ENCODE measurements at places on chromosomes 5 and 9.
A peak's percentile ranks its signal among the peaks of the same experiment; 100 is the strongest.

DNA sequence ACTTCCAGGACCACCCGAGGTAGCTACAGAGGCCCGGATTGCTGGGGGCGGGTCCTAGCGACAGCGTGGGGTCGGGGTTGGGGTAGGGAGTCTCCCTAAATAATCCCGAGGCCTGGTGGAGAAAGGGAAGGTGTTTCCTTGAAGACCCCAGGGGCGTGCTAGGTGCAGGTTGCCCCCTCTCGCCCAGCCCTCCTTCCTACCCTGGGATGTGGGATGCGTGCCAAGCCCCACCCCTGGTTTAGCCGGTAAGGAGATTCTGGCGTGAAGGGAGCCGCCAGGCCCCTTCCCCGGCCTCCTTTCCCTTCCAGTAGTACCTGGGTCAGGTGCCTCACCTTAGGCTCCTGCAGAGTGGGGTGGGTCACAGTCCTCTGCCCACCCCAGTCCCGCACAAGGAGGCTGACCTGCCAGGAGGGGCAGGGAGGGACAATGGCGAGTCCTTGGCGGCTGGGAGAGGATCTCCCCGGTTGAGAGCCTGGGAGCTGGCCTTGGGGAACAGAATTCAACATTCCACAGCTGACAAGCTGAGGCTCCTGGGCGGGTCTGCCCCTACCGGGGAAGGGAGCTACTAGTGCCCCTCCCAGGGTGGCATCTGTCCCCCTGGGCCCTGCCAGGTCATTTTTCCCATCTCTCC is 674 bp downstream of the TSPAN17 start:
- DNase-seq = no peak

- no peak for DNase-seq
Observed at GRCh38 chr5:155116456-155117251, 103.1 kb downstream of the KIF4B start.

- no peak for DNase-seq
Observed at GRCh38 chr5:98768160-98768959, 5.1 kb upstream of the RGMB start.

DNA sequence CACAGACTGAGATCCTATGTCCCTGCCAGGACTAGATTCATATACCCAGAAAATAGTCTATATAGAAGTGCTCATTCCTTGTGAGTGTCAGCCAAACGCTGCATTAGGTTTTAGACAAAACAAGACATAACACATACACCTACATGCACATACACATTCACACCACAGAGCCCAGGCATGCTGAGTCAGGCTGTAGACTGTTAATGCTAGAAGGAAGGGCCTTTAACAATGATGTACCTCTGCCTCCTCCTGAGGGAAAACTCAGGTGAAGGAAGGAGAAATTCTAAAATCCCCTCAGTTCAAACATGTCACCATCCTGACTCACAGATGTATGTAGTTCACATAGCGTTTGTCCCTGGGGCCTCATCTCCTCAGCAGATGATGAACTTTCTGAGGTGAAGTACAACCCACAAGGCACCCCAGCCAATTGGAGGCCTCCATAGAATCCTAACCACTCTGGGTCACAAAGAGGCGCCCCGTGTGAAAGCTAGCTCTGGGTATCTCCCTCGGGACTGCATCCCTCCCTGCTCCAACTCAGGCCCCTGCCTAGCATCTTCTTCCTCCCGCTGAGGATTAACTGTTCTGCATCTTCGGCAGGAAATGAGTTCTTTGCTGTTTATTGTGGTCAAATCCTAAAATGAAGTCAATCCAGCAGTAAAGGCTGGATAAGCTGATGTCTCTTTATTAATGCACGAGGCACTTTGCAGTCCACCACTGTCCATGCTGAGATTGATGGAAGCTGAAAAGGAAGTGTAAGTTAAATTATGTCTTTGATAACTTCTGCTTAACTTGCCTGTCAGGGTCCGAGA is 40.8 kb upstream of the FSTL4 start:
- DNase-seq = no peak

DNA sequence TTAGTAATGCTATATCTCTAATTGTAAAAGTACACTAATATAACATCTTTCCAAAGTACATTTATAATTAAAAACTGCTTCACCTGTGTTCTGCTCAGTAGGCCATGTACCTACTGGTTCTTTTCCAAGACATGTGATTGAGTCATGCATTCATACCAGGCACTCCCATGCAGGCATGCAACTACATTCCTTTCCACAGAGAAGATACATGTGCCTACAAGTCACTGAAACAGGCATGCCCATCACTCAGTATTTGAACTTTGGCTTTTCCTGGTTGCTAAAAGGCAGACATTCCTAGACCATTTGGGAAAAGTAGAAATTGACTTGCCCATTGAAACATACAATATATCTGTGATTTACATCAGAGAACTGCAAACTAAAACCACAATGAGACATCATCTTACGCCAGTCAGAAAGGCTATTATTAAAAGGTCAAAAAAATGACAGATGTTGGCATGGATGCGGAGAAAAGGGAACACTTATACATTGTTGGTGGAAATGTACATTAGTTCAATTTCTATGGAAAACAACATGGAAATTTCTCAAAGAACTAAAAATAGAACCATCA is 148.3 kb upstream of the MOCS2 start:
- no peak for DNase-seq

- DNase-seq = no peak
Observed at GRCh38 chr5:97046270-97046982, 96.0 kb downstream of the LIX1 start.

DNA sequence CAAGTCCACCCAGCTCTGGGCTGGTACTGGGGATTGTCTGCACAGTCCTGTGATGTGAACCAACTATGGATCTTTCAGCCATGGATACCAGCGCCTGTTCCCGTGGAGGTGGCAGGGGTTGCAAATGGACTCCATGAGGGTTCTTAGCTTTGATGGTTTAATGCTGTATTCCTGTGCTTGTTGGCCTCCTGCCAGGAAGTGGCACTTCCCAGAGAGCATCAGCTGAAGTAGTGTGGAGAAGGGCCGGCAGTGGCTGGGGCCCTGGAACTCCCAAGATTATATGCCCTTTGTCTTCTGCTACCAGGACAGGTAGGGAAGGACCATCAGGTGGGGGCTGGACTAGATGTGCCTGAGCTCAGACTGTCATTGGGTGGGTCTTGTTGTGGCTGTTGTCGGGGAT is 1104.8 kb upstream of the COX7C start:
- DNase-seq = no peak

- no peak for DNase-seq
Observed at GRCh38 chr9:68998812-68999211, 15.1 kb downstream of the PRKACG start.

DNA sequence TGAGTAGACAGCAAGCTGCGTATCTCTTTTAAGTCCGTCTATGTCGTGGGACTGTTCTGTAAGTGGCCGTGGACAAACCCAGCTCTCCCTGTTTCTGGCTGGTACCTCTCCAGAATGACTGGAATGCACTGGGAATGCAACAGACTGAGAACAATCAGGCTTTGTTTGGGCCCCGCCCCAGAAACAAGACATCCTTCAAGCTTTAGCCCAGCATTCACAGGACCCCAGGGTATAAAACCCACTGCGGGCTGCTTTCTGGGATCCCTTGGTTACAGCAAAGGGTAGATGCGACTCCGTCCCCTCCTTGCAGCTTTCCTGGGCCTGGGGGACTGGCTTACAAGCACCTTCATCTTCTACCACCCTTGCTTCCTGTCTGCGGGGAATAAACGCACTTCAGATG is 45.6 kb upstream of the SPTLC1 start:
- no peak for DNase-seq

GRCh38 chr9:98190757-98191105 is 1.7 kb downstream of the CORO2A start:
- DNase-seq = no peak

DNA sequence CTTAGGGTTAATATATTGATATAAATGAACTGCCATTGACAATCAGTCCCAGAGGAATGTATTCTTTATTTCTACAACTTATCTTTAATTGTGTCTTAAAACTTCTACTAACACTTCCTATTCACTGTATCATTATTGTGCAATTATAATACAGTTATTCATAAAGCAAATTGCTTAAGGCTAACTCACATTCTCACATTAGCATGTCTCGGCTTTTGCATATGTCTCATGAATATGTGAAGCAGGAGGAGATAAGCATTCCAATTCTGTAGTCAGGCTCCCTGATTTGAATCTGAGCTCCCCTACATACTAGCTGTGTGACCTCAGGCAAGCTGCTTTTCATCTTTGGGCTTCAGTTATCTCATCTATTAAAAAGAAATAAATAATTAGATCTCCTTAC is 45.4 kb downstream of the PLGRKT start:
- DNase-seq = peak; percentile 64

DNA sequence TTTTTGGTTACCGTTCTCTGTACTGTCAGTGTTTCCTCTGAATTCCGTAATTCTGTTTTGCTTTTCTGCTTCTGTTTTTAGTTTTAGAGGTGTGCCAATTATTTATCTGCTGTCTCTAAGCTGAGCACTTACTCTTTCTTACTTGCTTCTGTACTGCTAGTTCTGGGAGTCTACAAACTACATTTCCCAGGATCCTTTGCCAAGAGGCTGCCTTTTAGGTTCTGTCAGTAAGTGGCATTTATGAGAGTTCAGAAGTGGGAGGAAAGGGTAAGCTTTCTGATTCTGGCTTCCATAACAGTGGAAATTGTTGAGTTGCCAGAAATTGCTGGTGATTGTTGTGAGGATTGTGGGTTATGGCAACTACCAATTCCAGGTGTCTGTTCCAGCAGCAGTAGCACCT is 102.4 kb downstream of the OSTF1 start:
- no peak for DNase-seq

GRCh38 chr5:17238521-17239041 is 21.1 kb downstream of the BASP1 start:
- DNase-seq = no peak

- peak; percentile 4 for DNase-seq
Observed at GRCh38 chr5:31193591-31194467, at the start of gene CDH6. Gene CDH6 (plus strand): TSS chr5:31193686. CDS start chr5:31267474, 73,788 bp downstream.

DNA sequence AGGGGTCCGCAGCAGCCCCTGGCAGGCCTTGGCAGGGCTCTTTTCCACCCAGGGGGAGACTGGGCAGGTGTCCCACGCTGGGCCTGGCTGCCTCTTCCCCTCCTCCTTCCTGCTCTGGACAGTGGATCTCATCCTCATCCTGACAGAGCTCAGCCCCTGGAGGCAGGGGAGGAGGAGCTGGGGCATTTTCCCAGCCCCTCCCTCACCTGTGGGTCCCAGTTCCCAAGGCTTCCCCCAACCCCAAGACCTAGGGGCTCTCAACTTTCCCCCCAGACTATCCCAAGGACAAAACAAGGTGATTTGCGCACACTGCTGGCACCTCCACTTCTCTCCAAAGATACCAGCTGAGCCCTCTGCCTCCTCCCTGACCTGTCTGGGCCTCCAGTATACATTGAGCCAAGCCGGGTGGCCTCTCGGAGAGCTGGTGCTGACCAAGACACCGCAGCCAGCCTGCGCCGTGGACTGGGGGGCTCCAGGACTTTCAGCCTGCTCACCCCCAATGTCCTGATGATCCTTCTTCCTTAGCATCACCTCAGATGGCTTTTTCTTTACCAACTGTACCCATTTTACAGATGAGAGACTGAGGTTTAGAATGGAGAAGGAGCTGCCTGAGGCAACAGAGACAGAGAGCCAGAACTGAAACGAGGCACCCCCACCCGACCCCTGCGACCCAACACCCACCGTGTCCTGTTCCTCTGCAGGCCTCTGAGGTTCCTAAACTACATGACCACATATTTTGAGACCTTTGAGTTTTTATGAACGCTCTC is 126.6 kb downstream of the BARX1 start:
- no peak for DNase-seq

DNA sequence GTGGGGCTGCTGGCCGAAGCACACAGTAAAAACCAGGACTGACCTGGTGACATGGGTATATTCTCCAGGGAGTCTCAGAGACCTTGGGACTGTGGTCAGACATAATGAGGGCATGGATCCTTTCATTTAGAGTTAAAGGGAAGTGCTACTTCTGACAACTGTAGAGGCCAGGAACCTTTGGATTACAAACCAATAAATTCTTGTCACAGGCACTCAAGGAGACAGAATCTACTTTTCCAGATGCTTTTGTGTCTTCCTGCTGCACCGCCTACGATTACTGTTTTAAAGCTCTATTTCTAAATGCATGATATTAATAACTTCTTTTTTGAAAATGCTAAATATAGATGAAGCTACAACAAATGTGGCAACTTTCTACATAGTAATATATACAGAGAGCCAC is 106.5 kb upstream of the LPAR1 start:
- DNase-seq = no peak

DNA sequence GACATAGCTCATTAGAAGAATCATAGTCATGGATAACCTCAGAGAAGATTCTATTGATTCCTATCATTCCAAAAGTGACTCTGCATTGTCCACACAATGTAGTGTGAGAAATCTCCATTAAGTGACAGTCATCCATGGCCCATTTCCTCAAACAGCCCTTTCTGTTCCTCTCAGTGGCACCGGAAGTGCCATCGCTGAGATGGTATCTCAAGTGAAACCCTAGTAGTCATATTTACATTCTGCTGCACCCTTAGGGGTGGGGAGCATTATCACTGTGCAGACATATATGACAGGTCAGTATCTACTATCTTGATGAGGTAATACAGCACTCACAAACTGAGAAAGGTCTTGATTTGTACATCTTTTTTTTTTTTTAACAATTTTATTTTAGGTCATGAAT is 55.4 kb upstream of the MIER3 start:
- DNase-seq = no peak

GRCh38 chr5:170571875-170572852 is 68.3 kb downstream of the KCNIP1 start:
- DNase-seq = no peak

DNA sequence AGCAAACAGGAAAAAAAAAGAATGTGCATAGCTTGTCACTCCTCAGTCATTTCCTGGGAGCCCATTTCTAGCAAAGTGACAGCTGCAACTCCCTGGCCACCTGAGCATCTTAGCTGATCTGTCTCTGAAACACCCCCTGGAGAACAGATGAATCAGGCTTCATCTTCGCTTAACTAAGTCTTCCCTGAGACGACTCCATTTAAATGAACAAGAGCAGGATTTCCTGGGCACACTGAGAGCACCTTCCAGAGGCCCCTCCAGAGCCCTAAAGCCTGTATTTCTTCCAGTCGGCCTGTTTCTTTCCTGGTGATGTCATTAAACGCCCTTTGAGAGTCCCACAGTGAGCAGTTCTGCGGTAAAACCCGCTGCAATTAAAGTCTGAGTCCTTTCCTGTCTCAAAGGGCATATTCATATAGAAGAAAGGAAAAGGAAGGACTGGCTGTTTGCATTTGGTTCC is 13.9 kb downstream of the TGFBI start:
- DNase-seq = no peak

DNA sequence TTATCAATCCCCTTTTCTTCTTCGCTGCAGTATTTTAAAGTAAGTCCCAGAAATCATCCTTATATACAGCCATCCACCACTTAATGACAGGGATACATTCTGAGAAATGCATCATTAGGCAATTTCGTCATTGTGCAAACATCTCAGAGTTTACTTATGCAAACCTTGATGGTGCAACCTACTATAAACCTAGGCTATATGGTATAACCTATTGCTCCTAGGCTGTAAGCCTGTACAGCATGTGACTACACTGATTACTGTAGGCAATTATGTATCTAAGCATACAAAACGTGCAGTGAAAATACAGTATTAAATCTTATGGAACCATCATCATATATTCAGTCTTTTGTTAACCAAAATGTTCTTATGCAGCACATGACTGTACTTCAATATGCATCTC is 36.8 kb downstream of the SAXO1 start:
- DNase-seq = no peak

- no peak for DNase-seq
Observed at GRCh38 chr5:109155625-109156024, 254.1 kb downstream of the PJA2 start.

- no peak for DNase-seq
Observed at GRCh38 chr9:121672213-121672612, 20.8 kb downstream of the DAB2IP start.

GRCh38 chr9:68775003-68775730 is 70.1 kb downstream of the PIP5K1B start:
- no peak for DNase-seq
